ENCODE measurements at places on chromosomes 1 and 21.

- no peak for DNase-seq
Observed at GRCh38 chr1:33176362-33176850, 5.4 kb downstream of the TRIM62 start.

- DNase-seq = no peak
Observed at GRCh38 chr1:8812081-8812480, 5.4 kb downstream of the RERE start.

GRCh38 chr1:182303778-182304177 is 87.8 kb downstream of the GLUL start:
- no peak for DNase-seq

- DNase-seq = no peak
Observed at GRCh38 chr1:248670003-248670402, 14.7 kb upstream of the OR2T27 start.

DNA sequence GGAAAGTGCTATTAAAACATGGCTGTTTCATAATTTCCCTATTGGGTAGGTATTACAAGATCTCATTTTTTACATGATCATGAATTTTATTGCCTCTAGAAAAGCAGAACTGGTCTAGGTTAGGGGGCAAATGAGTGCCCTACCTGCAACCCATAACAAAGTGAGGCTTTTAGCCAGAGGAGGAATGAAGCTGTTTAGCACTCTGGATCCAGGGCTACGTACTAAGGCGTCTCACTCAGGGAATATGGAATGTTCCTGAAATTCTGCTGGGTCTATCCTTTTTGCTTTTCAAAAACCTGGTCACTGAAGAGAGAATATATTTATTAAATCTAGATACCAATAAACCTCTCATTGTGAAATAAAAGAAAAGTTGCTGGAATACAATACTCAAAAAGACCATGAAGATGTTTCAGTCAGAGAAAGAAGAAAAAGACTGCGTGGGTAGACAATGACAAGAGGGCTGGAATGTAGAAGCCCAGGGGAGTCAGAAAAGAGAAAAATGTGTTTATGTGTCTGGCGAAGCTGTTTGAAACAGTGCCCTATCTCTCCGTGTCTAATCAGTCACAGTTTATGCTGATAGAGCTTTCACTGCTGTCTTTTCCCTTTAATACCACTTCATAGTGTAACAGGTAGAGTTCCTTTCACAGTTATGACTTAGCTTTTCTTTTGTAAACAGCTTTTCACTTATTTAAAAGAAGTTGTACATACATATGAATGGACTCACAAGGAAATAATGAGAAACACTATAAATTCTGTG is 25.0 kb upstream of the SYDE2 start:
- DNase-seq = no peak

DNA sequence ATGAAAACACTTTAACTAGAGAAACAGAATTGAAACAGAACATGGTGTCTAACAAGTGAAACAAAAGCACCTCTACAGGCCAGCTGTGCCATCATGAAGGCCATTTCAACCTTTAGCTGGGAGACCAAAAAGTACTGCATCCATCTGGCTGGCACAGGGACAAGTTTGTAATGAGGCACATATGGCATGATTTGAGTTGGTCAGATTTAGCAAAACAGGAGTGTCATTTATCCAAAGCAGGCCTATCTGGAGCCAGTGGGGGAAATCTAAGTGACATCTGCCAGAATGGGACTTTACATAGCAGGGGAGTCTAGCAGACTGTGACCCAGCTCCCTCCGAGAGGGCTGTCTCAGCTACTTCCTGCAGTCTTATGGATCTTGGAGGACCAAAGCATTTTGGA is 51.9 kb downstream of the DNTTIP2 start:
- no peak for DNase-seq

Data from stimulated activated CD8-positive, alpha-beta memory T cell treated with anti-CD3 and anti-CD28 coated beads, Interleukin-7, amount 100 ng/mL, for 4 hours (primary cell).